ENCODE measurements at places on chromosomes 7 and 10.

DNA sequence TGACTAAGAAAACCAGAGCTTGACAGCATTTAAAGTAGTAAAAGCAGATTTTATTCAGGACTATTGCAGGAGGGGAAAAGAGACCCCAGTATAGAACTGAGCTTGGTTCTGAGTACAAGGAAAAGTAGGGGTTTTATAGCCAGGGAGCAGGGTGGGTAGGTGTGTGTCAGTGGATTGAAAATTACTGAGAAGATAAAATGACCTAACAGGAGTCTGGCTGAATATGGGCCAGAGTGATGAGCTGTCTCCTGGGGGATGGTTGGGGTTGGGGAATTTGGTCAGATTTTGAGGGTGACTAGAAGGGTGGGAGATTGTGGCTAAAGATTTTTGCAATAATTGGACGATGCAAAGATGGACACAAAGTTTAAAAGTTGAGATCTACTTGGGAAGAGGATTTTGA is 114.0 kb downstream of the ST7 start:
- no peak for DNase-seq

GRCh38 chr10:132291826-132292225 is 15.9 kb downstream of the STK32C start:
- no peak for DNase-seq

DNA sequence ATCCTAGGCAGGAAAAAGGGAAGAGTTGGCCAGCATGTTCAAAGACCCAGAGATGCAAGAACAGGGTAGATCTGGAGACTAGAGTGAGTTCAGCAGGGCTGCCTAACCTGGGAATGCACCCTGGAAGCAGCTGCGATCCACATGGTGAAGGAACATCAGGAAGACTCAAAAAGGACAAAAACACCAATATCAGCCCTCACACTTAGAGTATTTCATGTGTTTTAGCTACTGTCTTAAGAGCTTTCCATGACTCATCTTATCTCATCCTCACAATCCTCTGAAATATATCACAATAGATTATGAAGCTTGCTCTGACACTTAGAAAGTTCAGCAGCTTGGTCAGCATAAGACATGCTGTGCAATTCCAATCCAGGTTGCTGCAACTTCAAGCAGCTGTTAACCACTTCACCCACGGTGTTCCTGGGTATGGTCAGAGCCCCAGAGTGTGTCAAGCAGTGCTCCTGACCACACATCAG is 380.9 kb downstream of the PARD3 start:
- no peak for DNase-seq

DNA sequence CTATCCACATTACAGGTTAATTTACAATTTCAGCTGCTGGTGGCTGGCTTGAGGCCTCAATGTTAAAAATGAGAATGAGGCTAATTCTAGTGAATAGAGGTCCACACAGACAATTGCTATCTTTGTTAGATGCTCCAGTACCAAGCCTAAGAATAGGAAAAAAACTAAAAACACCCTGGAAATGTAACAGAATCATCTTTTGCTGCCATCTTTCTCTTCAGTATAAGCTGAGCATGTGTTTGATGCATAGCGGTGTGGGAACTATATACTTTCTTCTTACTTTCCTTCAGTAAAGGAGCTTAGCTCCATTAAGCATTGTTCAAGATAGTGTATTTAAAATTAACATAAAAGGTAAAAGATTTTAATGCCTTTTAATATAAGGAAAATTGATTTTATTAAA is 5.6 kb downstream of the TMEM229A start:
- DNase-seq, result no peak

DNA sequence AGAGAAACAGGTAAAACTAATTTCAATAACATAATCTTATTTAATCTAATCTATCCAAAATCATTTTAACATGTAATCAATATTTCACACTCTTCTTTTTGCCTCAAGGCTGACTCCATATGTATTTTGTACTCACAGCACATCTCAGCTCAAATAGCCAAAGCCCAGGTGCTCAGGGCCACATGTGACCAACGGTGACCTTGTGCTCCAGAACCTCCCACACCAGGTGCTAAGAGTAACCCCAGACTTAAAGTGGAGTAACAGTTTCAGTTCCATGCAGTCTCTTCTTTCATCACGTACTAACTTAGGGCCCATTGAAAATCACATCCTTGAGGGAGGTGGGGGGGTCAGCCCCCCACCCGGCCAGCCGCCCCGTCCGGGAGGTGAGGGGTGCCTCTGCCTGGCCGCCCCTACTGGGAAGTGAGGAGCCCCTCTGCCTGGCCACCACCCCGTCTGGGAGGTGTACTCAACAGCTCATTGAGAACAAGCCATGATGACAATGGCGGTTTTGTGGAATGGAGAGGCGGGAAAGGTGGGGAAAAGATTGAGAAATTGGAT is 47.3 kb downstream of the NCAPG2 start:
- DNase-seq, result peak; percentile 68

DNA sequence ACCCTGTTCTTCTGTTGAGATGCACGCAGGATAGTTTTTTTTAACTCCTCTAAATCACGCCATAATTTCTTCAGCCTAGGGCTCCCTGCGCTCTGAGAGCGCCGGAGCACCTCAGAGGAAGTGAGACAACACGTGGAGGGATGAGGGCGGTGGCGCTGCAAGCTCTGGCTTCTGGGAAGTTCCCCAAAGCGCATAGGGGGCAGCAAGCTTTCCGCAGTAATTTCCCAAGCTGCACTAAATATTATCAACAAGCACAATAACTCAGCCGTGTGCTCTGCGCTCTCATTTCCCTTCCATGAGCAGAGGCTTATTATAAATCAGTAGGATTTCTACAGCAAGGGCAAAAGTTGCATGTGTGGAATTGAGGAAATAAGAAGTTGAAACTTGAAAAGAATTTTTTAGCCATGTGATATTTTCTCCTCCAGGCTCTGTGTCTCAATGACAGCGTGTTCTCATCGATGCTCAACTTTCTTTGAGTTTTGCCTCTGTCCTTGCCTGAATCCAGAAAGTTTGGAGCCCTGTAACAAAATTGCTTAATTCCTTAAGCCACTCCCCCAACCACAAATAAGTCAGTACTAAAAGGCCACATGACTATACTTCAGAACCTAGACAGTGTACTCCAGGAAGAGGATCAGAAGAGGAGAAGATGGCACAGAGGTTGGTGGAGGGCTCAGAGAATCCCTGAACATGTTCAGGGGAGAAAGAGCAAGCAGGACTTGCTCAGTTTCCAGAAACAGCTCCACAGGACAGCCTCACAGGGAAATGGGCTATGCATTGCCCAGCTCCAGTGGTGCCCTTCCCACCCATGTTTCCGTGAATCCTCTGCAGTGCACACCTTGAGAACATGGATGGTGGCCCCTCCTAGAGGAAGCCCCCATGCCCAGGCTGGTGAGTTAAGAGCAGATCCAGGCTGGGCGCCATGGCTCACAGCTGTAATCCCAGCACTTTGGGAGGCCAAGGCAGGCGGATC is 221.5 kb upstream of the GHITM start:
- peak; percentile 44 for DNase-seq

- peak; percentile 55 for DNase-seq
Measured at GRCh38 chr7:117323851-117324711, 1.2 kb upstream of the WNT2 start.

DNA sequence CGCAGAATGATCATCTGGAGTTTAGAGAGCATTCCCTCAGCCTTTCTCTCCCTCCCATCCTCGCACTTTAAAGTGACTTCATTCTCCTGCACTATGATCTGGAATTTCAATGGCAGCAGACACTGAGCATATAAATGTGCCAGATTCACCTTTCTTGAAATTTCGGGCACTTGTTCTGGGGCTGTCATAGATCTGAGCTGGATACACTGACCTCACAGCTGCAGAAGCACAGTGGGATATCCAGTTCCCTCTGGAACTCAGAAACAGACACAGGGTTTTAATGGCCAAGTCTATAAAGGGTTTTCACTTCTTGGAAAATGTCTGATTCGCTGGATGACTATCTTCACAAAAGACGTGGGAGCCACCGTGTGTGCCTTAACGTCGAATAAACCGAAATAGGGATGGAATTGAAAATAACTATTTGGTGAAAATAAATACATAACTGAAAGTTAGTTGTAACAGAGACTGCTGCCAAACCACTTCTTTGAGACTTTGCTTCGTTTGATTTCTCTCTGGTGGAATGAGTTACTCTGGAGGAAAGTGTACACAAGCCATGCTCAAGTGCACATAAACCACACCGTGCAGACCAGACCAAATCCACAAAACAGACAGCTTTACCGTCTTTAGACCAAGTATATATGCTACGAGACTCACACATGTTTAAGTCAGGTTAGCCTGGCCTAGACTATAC is 126.1 kb downstream of the SVIL start:
- no peak for DNase-seq

GRCh38 chr7:116577320-116577871 is 52.6 kb downstream of the CAV1 start:
- peak; percentile 14 for DNase-seq

- DNase-seq, result no peak
Measured at GRCh38 chr10:1411451-1411850, 325.9 kb downstream of the ADARB2 start.

- no peak for DNase-seq
Measured at GRCh38 chr10:1538121-1538520, 199.2 kb downstream of the ADARB2 start.

DNA sequence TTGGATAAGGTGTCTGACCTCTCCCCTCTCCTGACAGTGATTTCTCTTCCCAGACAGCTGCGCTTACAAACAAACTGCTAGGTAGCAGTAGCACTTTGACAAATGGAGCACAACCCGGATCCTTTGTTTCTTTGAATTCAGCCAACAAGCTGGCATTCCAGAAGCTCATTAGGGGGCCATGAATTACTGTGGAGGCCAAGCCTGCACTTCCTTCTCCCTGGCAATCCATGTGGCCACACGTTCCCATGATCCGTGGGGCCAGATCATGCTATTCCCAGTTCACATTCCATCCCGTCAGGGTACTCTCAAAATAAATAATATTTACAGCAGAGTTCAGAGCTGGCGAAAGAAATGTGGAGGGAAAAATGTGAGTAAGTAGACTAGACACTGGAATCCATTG is 172.4 kb downstream of the PRPF18 start:
- DNase-seq, result no peak

DNA sequence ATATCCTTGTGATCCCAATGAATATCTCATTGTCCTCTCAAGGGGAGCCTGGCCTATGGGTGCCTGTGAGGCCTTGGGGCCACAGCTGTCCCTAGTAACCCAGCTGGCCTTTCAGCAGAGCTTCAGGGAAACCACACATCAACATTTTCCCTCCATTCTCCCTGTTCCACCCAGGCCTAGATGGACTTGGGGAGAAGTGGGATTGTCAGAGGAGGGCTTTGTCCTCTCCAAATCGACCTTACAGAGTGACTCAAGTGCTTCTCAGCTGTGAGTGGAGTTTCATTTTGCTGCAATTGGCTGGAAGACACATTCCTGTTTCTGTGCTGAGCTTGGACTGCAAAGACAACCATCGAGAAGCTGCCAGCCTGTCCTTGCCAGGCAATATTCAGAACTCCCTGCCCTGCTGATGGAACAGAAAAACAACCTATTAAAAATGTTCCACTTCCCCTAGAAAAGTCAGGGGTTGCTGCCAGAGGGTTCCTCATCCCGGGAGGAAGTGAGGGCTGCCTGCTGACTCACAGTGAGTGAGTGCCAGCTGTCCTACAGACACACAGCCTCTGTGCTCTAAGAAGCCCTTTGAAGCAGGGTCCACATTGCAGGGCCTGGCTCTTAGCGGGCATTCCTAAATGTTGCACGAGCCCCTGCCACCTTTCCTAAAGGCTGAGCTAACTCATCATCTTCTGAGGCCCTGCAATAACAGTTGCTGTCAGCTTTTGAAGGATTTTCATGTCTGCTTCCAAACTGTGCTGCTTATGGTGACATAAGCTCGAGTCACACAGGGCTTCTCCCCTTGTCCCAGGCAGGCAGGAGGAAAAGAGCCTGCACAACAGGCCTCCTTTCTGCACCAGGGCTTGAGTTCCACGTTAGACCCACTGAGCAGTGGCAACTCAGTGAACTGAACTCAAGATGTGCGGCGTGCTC is 20.5 kb downstream of the STRA8 start:
- DNase-seq, result no peak

- DNase-seq, result no peak
Measured at GRCh38 chr10:84308021-84308420, 20.4 kb upstream of the CCSER2 start.

DNA sequence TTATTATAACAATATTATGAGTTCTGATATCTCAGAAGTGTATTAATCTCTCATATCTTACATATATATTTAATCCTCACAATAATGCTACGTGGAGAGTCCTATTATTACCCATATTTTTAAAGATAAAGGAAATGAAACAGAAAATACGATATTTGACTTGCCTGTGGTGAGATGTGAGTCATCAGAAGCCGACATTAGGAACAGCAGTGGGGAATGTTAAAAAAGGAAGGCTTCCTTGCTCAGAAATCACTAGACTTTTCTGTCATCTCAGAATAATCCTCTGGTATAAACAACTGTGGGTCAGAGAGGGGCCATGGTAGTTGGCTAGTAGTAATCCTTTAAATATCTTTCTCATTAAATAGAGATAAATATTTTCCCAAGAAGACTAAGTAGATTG is 402.3 kb upstream of the PCDH15 start:
- DNase-seq, result no peak

DNA sequence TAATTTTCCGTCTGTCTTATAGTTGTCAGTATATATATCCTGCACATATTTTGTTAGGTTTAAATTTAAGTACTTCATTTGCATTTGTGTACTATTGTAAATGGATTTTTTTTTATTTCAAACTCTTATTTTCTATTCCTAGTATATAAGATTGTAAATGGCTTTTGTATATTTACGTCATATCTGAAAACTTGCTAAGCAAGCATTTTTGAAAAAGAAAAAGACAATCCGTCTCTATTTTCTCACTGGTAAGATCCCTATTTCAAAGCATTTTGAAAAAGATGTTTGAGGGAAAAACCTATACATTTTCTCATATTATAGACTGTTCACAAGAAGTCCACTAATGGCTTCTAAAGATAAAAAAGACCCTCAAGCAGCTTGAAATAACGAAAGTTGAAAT is 1.2 kb upstream of the LYZL1 start:
- DNase-seq, result no peak

- DNase-seq, result no peak
Measured at GRCh38 chr7:100342765-100343164, 15.2 kb upstream of the PILRB start.

- no peak for DNase-seq
Measured at GRCh38 chr7:40244226-40244625, 109.4 kb downstream of the SUGCT start.

GRCh38 chr10:60820093-60820754 is 41.9 kb downstream of the CDK1 start:
- DNase-seq, result peak; percentile 11

DNA sequence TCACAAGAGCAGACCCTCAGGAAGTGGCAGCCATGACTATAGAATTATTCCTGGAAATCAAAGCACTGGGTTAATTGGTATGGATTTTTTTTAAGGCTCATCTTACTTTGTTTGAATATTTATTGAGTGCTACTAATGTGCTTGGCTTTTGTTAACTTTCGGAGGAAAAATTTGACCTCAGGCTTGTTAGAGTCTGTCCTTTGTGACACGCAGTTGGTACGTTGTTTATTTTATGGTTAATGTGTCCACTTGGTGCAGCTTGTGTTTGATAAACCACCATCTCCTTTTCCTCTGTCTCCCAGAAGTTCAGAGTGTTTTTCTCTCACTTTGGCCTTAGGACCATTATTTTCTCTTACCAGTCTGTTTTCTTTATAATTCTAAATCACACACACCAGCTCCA is 268.6 kb downstream of the SDK1 start:
- DNase-seq, result no peak

Measured in GM13977 (cell line).